Muscle of arm (tissue), 14 donors: ENCODE measurements at places on chromosomes 5 and 9. TPM values are rescaled to one million over a fixed set of nuclear protein-coding genes. Genes with fewer than 3 reads are reported as not detected.

ENTPD2 gene
- 9.9 TPM for polyA plus RNA-seq

SLC23A1 gene
- polyA plus RNA-seq: 0.37 TPM

CNTNAP3B gene
- not detected for polyA plus RNA-seq

CDC20B gene
- polyA plus RNA-seq: 0.13 TPM

BARX1 gene
- 0.41 TPM for polyA plus RNA-seq

RBM22 gene
- polyA plus RNA-seq: 44.6 TPM

DNA sequence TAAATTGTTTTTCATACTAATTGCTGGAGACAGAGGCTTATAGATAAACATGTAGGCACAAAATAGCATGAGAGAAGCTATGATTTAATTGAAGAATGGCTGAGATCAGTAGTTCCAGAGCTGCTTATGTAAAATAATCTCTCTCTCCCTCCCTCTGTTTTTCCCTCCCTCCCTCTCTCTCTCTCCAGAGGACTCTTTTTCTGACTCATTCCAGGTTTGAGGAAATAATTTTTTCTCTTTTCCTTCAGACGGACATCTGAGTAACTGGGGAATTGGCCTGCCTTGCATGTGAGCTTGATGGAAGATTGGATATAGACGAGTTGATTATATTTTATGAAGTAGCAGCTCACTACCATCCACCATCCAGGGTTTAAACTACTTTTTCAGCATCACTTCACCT lies 35.5 kb downstream of the KCTD16 start:
- DNase-seq: no peak

DNA sequence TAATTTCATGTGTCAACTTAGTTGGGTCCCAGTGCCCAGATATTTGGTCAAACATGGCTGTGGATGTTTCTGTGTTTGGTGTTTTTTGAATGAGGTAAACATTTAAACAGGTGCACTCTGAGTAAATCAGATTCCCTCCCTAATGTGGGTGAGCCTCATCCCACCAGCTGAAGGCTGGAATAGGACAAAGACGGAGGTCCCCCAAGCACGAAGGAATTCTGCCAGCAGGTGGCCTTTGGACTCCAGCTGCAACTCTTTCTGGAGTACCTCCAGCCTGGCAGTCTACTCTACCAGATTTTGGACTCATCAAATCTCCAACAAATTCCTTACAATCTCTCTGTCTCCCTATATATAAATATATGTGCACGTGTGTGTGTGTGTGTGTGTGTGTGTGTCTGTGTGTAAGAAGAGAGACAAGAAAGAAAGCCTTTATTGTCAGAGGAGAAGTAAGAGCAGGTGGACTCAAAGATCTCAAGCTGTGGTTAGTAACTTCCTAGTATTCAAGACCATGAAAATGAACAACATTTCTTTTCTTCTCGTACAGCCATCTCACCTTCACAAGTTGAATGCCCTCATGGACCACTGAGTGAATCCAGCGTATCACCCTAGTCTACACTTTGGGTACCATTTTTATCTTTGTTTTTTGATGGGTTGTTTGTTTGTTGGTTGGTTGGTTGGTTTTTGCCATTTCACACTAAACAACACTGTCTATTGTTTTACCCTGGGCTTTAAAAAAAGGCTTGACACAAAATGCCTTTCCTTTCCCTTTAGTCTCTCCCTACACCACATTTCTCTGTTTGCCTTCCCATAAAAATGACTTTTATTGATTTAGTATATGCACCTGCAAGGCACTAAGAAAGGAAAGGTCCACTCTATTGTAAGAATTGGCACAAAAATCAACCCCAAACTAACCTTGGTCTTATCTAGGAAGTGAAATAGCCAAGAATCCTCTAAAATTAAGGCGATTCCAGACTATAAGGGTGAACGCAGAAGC lies 118.7 kb downstream of the TENT4A start:
- no peak for DNase-seq

- DNase-seq: no peak
Measured at GRCh38 chr9:108835831-108836230, 20.0 kb downstream of the ACTL7B start.

DNA sequence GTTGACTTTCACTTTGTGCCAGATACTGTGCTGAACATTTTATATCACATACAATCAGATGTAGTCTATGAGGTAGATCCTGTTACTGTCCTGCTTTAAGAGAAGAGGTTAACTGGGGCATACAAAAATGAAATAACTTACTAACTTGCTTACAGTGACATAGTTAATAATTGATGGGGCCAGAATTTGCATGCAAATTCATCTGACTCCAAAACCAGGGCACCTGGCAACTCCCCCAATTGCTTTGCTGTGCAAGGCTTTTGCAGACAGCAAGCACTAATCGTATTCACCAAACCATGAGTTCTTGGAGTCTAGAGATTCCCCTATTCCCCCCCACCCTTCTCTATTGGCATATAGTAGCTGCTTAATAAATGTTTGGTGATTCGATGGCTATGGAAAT lies 155.9 kb downstream of the TTLL11 start:
- DNase-seq: no peak

GRCh38 chr5:1736065-1736464 lies 63.6 kb downstream of the MRPL36 start:
- DNase-seq: no peak

GRCh38 chr9:2390028-2390427 lies 231.6 kb upstream of the VLDLR start:
- DNase-seq: no peak

DNA sequence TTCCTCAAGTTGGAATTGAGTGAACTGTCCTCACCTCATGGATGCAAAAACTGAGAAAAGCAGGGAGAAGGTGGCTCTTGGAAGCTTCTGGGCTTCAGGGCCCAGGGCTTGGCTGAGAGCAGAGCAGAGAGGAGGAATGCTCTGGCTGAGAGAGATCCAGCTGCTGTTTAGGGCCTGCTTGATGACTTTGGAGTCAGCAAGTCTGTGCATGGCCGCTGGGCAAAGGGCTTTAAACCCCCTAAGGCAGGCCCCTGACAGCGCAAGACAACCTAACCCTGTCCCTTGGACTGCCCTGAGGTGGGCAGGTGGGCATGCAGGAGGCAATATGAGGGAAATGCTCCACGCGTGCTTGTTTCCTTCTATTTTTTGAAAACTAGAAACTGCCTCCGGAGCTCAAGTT lies 8.6 kb downstream of the STC2 start:
- DNase-seq: no peak

DNA sequence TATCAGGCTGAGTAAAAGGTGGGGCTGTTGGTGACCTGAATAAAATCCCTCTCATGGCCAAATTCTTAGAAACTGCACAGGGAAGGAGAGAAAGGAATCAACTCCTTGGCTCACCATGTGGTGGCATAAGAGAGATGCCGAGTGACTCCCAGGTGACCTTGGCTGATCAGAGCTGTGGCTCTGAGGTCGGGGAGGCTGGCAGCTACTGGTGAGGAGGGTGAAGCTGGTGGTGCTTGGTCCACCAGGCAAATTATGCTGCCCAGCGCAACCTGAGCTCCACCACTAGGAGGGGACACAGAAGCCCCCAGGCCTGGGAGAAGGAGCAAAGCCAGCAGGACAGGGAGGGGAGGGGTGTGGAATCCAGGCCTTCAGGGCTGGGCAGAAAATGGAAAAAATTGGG lies 111.2 kb upstream of the IL12B start:
- DNase-seq: no peak

- no peak for DNase-seq
Measured at GRCh38 chr5:179408611-179409010, 63.4 kb upstream of the ADAMTS2 start.

- DNase-seq: no peak
Measured at GRCh38 chr5:147779694-147780093, 2.8 kb downstream of the JAKMIP2 start.

GRCh38 chr9:20508242-20508641 lies 114.1 kb downstream of the MLLT3 start:
- DNase-seq: no peak

GRCh38 chr9:104981543-104982129 lies 53.7 kb upstream of the ABCA1 start:
- DNase-seq: no peak

DNA sequence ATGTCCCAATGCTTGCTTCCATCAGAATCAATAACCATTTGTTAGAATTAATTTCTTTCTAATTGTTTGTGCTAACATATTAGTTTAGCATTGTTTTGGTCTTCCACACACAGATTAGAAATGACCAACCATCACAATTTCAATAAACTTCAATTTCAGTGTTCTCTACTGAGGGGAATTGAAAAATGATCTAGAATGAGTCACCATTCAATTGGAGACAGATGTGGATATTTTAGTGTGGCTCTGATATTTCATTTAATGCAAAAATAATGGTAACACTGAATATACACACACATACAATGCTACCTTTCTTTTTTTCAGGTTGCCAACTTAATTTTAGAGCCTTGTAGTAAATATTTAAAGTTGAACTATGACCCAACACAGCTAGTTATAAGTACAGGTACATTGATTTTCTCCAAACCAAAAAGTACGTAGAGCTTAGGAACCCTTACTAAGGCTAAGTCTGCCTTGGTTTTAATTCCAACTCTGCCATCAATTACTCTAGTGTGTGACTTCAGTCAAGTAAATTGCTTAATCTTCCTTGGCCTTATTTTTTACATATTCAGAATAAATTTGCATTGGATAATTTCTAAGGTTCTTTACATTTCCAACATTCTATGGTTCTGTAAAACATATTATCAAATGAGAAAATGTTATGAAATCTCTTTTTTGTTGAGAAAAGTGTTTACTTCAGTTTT lies 143.9 kb downstream of the DMRTA1 start:
- DNase-seq: no peak

DNA sequence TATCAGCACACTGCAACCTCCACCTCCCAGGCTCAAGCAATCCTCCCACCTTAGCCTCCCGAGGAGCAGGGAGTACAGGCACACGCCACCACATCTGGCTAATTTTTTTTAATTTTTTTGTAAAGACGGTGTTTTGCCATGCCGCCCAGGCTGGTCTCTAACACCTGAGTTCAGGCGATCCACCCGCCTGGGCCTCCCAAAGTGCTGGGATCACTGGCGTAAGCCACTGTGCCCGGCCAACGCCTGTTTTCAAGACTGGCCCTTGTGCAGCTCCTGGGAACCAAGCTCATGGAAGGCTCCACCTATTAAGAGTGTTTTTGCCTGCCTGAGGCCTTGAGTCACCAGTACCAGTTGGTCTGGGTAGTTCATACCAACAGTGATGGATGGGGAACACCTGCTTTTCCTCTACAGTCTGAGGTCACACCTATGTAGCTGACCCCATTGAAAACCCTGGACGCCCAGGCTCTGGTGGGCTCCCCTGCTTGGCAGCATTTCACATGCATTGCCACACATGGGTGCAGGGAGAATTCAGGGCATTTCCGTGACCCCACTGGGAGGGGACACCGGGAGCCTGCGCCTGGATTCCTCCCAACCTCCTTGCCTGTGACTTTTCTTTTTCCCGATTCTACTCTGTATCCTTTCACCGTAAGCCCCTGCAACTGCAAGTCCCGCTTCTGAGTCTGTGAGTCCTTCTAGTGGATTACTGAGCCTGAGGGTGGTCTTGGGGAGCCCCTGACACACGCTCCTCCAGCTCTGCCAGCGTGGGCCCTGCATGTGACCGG lies 63.5 kb downstream of the ZNF354C start:
- no peak for DNase-seq

- DNase-seq: no peak
Measured at GRCh38 chr5:147461915-147462314, 48.0 kb downstream of the DPYSL3 start.

- DNase-seq: no peak
Measured at GRCh38 chr9:133235549-133236222, 26.6 kb upstream of the OBP2B start.

GRCh38 chr5:100275631-100276030 lies 259.5 kb upstream of the FAM174A start:
- DNase-seq: no peak

DNA sequence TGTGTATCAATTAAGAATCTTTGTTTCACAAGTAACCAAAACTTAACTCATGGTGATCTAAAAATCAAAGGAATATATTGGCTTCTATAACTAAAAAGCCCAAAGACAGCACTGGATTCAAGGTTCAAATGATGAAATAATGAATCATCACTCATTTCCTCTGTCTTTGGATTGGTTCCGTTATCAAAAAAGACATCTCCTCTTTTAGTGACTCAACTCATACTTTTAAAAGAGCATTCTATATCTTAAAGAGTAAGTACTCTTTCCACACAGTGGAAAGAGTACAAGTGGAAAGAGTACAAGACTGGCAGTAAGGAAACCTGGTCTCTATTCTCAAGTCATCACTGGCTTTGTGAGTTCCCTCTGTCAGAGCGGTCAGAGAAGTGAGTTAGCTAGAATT lies 141.4 kb upstream of the NMUR2 start:
- no peak for DNase-seq

GRCh38 chr5:77924081-77924480 lies 147.9 kb upstream of the TBCA start:
- no peak for DNase-seq

DNA sequence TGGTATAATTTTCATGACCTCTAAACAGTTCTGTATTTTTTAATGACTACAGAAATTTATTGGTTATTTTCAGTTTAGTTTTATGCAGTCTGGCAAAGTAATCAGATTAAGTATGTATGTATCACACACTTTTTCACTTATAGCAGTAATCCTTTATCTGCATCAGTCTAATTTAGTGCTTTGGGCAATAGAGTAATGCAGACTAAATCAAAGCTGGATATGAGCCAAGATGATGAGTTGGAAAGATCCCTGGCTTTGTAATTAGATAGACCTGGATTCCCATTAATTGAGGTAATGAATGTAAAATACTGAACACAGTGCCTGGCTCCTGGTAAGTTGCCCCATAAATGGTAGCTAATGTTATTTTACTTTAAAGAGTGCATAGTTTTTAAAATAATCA lies 215.4 kb upstream of the TLX3 start:
- no peak for DNase-seq

- no peak for DNase-seq
Measured at GRCh38 chr5:154547551-154547950, 69.5 kb upstream of the HAND1 start.

GRCh38 chr9:85067792-85068191 lies 398.3 kb downstream of the NTRK2 start:
- no peak for DNase-seq

DNA sequence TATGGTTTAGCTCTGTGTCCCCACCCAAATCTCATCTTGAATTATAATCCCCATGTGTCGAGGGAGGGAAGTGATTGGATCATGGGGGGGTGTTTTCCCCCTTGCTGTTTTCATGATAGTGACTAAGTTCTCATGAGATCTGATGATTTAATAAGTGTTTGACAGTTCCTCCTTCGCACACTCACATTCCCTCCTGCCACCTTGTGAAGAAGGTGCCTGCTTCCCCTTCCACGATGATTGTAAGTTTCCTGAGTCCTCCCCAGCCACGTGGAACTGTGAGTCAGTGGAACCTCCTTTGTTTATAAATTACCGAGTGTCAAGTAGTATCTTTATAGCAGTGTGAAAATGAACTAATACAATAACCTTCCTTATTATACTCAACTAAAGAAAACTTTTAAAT lies 24.3 kb upstream of the TEX10 start:
- DNase-seq: no peak

- no peak for DNase-seq
Measured at GRCh38 chr5:132104556-132104955, 31.0 kb downstream of the CSF2 start.

GRCh38 chr5:633501-633955 lies 21.4 kb downstream of the CEP72 start:
- DNase-seq: no peak
